ENCODE measurements at places on chromosomes 6 and 20.

DNA sequence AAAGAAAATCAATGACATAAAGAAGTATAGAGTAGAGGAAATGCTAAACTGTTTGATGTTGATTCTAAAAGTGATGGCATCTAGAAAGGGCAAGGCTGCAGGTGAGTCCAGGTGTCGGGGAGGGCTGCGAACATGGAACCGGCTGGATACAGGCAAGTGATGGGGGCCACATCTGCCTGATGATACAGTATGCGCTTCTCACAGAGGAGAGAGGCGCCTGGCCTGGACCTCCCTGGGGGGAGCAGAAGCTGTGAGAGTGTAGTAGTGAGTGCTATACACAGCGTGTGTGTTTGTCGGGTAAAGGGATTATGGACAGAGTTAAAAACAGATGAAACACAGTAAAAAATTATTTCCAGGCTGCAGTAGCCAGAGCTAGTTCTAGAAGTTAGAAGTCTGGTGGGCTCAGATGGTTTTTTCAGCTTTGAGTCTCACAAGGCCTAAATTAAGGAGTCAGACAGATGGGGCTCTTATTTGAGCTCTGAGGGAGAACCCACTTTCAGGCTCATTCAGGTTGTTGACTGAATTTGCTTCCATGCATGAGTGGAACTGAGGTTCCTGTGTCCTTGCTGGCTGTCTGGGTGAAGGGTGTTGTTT lies 195.8 kb upstream of the ARG1 start:
- no peak for DNase-seq

- no peak for DNase-seq
Measured at GRCh38 chr6:87473419-87473903, 687 bp downstream of the SLC35A1 start.

DNA sequence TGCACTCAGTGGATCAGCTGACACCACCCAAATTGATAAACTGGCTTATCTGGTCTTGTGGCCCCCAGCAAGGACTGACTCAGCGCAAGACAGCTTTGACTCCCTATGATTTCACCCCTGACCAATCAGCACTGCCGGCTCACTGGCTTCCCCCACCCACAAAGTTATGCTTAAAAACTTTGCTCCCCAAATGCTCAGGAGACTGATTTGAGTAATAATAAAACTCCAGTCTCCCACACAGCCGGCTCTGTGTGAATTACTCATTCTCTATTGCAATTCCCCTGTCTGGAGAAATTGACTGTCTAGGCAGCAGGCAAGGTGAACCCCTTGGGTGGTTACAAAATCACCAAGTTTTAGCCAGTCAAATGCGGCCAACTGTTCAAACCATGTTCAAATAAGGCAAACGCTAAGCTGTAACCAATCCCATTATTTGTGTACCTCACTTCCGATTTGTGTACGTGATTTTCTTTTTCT lies 32.5 kb downstream of the SLC22A2 start:
- DNase-seq: no peak

DNA sequence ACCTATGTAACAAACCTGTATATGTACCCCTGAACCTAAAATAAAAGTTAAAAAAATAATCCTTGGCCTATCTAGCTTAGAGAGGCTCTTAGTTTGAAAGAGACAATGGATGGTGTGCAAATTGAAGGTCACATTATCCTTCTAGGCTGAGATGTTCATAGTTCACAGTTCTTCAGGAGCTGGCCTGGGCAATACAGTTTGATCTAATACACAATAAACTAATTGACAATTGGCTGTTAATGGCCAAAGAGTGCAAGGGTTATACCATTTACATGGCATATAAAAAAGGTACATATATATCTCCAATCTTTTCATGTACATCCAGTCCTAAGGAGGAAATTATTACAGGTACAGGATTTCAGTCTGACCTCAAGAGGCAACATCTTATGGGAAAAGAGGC lies 117.4 kb upstream of the NEDD9 start:
- DNase-seq: no peak

DNA sequence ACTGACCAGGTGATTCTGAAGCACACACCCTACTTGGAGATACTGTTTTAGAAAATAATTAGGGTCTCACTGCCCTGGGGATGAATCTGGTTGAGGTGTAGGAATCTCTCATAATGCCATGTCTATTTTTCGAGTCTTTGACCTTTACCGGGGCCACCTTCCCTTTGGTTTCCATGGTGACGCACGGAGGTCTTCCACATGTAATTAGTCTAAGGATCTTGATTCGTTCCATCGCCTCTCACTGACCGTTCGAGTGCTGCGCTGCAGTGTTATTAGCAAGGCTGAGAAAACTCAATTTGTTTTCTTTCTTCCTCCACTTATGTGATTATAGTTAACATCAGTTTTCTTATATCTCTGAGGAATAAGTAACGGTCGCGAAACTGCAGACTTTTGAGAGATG lies 144.3 kb upstream of the SPACA1 start:
- no peak for DNase-seq

- DNase-seq: no peak
Measured at GRCh38 chr6:51805517-51805916, 281.9 kb downstream of the PKHD1 start.

DNA sequence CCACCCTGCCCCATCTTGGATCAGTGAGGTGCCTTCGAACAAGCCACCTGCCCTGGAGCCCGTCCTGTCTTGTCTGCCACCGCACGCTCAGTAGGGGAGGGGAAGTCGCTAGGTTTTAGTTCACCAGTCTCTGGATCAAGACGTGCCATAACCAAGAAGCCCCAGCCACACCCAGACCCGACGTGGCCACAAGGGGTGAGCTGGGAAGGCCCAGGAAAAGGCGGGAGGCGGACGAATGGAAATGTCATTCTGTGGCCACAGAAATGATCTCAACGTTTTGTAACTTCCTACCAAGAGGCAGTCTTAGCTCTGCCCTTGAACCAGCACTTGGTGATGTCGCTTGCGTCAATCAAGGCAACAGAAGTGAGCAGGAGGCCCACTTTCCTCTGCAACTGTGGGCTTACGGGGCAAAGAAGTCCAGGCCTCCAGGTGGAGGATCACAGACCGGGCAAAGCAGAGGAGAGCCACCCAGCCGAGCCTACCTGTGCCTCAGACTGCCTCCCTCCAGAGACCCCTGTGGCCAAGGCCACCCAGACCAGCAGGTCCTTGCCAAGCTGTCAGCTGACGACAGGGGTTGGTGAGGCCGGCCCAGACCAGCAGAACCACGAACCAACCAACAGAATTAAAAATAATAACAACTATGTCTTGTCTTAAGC lies 14.5 kb downstream of the GMEB2 start:
- no peak for DNase-seq

DNA sequence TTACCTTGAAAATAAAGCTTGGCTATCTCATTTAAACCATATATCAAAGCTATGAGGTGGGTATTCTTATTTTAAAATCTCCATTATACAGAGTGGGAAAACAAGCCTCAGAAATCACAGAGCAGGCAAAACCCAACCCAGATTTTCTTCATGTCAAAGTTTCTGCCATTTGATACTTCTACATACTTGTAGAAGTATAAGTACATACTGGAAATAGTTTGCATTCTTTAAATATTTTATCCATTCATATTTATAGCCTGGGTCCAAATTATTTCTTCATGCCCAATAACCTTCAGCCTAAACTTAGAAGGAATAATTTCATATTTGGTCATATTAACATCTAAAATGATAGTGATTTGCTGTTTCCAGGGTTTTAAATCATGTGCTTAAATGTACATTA lies 61.8 kb downstream of the MLIP start:
- no peak for DNase-seq

DNA sequence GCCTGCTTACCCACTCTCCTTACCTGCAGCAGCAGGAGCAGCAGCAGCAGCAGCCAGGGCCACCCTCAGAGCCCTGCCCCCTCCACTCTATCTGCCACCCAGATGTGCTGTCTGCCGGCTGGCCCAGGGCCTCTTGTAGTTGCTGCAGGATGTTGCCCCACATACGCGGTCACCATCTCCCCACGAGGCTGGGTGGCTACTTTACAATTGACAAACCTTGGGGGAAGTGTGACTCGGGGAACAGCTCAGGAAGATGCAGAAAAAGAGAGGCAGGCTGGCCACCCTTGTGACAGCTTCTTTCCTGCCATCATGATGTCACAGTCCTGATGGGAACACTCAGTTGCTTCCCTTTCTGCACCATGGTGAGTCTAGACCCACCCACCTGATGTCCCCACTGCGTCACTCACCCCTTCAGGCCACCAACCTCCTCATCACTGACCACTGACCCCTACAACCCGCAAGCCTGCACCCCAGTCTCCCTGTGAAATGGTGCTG lies 14.5 kb downstream of the TREM1 start:
- DNase-seq: no peak

DNA sequence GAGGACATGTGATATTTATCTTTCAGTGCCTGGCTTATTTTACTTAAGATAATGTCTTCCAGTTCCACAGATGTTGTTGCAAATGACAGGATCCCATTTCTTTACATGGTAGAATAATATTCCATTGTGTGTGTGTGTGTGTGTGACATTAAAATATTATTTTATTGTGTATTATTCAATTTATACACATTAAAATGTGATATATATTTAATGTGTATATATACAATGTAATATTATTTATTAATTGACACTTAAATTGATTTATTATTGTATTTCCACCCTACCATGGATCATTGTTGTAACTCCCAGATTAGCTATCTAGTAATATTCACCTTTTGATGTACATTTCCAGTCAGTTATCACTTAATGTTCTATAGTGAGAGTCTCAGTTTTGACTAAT lies 1422.5 kb upstream of the ADGRB3 start:
- DNase-seq: no peak

DNA sequence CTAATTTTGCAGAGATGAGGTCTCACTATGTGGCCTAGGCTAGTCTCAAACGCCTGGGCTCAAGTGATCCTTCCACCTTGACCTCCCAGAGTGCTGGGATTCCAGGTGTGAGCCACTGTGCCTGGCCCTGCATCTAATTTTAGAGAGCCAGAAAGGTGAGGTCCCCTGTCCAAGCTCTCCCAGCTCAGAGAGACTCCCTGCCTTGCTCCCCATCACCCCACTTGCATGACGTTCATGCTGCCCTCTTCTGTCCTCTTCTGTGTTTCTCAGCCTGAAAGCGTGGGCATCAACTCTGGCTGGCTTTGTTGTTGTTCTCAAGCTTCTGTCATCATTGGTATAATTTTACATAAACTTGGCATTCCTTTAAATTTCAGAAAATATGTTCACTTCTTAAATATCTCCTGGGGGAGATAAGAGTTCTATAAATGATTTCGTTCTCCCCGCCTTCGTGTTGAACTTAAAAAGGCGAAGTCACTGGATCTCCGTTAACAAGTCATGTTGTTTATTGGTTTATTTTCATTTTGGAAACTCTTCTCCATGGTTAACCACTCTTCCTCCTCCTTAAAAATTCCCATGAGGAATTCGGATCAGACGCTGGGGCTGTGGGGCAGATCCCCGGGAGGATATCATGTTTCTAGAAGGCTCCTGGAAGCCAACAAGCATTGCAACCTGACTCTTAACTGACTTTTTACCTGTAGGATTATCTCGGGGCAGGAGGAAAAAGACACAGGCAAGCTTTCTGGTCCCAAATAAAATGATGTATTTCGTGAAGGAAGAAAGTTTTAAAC lies 13.2 kb upstream of the PARD6B start:
- DNase-seq: no peak

- DNase-seq: no peak
Measured at GRCh38 chr6:100461278-100461916, 3.3 kb downstream of the SIM1 start.

DNA sequence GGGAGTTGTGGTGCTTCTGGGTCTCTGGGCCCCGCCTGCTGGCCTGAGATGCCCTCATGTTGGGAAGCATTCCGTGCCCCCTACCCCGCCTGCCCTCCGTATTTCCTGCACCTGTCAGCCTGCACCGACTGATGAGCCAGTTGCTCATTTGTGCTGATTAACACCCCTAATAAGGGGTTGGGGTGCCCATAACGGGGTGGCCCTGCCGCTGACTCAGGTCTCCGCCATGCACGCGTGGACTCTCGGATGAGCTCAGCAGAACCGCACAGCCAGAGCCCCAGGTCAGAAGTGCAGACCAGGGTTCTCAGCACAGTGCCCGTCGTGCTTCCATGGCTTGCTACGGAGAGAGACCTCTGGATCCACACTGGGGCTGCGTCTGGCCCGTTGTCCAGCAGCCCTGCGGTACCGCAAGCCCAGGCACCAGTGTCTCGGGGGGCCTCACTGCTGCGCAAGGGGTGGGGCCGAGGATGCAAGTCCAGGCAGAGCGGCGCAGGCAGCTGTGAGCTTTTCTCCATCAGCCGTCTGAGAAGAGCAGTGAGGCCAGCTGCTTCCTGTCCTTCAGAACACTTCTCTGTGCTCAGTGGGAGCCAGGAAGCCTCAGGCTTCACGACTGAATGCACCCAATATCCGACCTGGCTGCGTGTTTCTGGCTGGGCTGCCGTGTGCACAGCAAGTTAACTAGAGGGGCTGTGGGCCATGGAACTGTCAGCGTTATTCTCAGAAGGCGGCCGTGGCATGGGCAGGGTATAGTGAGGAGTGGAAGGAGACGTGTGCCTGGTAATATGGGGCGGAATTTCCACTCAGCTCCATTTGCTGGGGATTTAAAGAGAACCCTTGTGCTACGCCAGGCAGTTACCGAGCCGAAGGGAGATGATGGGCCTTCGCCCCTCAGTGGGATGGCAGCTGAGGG lies 18.6 kb downstream of the MTG2 start:
- no peak for DNase-seq

GRCh38 chr20:53792946-53793536 lies 199.4 kb upstream of the ZNF217 start:
- no peak for DNase-seq

DNA sequence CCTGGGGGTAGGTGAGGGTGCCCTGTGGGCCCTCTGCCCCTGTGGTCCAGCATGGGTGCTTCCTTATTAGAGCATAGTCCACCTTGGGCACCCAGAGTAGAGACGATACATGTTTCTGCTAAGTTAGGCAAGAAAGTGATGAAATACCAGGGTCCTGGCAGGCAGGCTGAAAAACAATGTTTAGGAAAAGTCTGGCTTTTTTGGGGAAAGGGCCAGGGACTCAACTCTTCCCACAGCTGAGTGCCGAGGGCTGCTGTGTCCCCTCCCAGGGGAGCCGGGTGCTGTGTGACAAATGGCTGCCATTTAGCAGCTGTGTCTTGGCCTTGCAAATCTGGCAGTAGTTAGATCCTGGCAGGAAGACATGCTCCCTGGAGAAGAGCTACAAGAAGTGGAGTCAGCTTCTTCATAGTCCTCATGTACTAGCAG lies 61.5 kb downstream of the RREB1 start:
- DNase-seq: no peak

GRCh38 chr20:48702455-48702913 lies 125.3 kb downstream of the PREX1 start:
- DNase-seq: no peak

- DNase-seq: no peak
Measured at GRCh38 chr20:36394340-36394965, 88.3 kb downstream of the DLGAP4 start.
